ENCODE measurements at places on chromosomes 16 and 17.

GRCh38 chr16:85908889-85909589 lies 10.1 kb downstream of the IRF8 start:
- DNase-seq, result no peak

DNA sequence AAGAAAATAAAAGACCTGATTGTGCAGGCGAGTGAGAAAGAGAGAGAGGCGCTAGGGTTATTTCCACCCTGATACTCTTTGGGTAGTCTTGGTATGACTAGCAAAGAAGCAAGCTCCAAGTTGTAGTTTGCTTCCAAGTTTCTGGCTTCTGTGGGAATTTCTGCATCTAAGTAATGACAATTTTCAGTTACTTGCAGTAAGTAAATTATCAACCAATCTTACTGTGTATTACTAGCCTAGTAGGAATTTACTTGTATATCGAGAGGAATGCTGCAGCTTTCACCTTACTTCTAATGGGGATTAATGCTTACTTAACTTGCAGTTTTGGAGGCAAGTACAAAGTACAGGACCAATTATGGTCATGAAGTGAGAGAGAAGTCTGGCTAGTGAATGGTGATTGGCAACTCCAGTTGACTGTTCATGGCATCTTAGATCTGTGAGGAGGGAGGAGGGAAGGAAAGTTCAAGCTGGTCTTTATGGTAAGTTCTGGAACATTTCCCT lies 31.9 kb downstream of the TENT4B start:
- DNase-seq, result no peak

- no peak for DNase-seq
These were observed 54.5 kb upstream of the ANKFN1 start for GRCh38 chr17:56098746-56099145.

DNA sequence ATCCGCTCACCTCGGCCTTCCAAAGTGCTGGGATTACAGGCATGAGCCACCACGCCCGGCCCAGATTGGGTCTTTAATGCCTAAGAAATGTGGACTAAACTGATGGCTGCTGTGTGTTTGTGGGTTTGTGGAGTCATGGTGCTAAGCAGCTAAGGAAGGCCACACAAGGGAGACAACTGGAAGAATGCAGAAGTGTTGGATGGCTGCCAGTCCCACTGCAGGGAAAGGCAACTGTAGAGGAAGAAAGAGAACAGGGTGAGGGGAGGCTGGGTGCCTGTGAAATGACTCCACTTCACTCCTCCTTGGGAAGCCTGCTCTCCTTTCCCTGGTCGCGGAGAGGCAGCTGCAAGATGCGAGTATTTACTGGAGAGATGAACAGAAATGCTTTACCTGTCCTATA lies 23.5 kb upstream of the SIAH1 start:
- no peak for DNase-seq

DNA sequence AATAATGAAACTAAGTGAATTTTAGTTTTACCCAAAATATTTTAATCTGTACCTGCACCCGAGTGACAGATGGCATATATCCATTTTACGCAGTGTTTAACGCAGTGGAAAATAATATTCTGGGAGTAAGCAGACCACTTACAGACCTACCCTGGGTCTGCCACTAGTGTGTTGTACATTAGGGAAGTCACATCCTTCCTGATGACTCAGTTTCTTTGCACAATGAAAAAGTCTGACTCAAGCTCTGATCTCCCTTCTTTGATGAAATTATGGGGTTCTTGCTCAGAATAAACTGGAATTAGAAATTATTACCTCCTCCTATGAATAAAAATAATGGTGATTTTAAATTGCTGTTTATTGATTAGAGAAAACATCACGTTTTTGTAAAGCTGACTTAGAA lies 123.2 kb upstream of the AXIN2 start:
- DNase-seq, result no peak

- no peak for DNase-seq
These were observed 83.8 kb downstream of the NETO2 start for GRCh38 chr16:47059991-47060390.

GRCh38 chr17:32664936-32665583 lies 178.3 kb downstream of the CDK5R1 start:
- DNase-seq, result no peak

DNA sequence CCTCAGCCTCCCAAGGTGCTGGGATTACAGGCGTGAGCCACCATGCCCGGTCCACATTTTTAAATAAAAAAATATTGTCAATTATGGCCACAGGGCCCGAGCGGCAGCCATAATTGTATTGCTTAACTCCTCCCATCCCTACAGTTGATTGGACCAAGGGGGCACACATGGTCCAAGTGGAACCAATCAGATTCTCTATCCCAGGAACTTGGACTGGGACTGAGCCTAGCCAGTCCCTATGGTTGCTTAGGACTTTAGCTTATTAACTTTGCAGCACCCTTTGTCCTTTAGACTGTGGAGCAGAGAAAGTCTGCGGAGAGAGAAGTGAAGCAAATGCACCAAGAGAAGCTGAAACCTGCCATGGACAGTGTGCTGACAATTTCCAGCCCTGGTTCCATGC lies 5.5 kb upstream of the RDM1 start:
- DNase-seq, result no peak

- DNase-seq, result no peak
These were observed 224.3 kb upstream of the EEF2KMT start for GRCh38 chr16:5321930-5322329.

GRCh38 chr16:84155771-84156170 lies 10.7 kb downstream of the DNAAF1 start:
- DNase-seq, result no peak

- no peak for DNase-seq
These were observed 231.1 kb downstream of the COPRS start for GRCh38 chr17:31627960-31628359.

DNA sequence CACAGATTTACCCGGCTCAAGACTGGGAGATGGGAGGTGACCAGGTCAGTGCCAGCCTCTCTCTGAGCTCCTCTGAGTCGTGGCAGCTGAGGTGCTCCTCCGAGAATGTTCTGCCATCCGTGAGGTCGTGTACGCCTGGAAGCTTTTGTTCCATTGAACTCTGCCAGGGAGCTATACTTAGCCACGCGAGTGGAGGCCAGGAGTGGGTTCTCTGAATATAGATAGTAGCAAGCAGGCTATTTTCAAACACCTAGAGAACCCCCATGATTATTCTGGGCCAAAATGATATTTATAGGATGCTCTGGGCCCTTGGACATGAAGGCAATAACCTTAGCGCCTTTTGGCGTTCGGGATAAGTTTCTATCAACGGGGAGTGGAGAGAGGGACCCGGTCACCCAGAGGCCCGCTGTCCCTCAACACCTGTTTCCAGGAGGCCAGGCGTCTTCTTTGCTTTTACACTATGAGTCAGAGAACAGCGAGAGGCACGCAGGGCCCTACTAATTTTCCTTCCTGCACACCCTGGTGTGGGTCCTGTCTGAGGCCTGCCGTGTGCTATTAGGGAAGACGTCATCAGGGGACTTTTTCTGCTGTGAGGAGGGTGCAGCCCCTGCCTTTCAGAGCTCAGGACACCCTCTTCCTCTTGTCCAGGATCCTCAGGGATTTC lies 11.0 kb upstream of the MVD start:
- DNase-seq, result no peak

GRCh38 chr16:53884748-53885147 lies 180.8 kb downstream of the FTO start:
- no peak for DNase-seq

Measured in NCI-H187 (cell line).